ENCODE measurements at places on chromosomes 1 and 21.

DNA sequence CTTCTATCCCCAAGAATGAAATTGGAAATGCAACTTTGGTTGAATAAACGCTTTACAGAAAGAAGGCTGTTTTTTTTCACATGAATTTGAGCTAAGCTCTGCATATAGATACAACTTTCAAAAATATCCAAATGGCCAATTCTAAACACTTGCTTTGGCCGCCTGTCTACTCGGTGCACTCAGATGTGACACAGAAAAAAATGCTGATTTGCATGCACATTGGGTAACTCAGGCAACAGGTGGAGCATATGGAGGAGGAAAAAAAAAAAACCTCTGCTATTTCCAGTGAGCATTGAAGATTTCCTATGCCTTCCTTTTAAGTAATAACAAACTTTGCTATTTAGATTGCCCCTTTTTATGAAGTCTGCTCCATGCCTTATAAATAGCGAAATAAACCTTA is 262.5 kb downstream of the GRIK1 start:
- no peak for DNase-seq

GRCh38 chr1:242139986-242140385 is 141.1 kb upstream of the MAP1LC3C start:
- DNase-seq: no peak

GRCh38 chr1:153586347-153586746 is 20.7 kb upstream of the S100A2 start:
- no peak for DNase-seq

- no peak for DNase-seq
Measured at GRCh38 chr1:40107290-40107959, 10.4 kb upstream of the PPT1 start.

GRCh38 chr1:110136911-110137310 is 13.4 kb upstream of the SLC6A17 start:
- no peak for DNase-seq

GRCh38 chr1:68016381-68016780 is 34.0 kb downstream of the DIRAS3 start:
- DNase-seq: peak; percentile 11

DNA sequence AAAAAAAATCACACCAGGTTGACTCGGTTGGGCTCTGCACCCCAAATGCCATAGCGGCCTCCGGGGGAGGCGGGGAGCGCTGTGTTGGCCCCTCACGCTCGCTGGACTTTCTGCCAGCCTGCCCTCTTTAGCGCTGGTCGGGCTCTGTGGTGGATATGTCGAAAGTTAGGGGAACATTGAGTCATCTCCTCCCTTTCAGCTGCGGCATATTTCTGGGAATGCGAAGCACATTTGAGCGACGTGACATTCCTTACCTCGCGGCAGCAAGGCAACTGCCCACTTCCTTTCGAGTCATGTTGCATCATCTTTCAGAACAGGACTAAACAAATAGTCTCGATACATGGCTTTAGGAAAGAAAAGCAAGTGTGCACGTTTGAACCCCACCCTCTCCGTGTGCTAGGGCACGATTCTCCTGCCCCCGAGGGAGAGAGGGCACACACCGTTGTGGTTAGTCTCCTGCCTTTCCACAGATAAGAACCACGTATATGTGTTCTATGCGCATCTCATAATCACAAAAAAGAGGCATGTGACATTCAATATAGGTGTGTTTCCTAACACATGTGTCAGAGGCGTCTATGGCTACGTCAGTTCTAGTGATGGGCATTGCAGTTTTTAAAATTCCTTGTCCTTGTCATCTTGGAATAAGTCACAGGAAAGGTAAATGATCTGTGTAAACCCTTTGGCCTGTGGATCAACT is 105.9 kb upstream of the SLC45A1 start:
- peak; percentile 99 for DNase-seq

GRCh38 chr21:46025113-46025770 is 43.7 kb downstream of the COL6A1 start:
- DNase-seq: peak; percentile 84

GRCh38 chr1:22662318-22662717 is 9.3 kb downstream of the C1QB start:
- DNase-seq: peak; percentile 4

DNA sequence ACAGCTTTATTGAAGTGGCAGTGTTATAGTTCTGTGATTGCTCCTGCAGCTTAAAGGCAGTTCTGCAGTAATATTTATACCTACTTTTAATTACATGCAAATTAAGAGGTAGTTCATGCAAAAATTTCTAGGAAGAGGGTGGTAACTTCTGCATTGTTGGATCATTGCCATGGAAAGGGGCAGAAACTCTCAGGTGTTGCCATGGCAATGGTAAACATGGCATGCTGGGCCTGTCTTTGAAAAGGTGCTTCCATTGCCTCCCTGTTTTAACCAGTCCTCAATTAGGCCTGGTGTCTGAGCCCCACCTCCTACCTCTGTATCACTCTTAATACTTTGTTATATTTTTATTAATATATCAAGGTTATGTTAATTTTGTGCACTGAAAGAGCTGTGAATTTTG is 104.7 kb downstream of the DISC1 start:
- DNase-seq: no peak

DNA sequence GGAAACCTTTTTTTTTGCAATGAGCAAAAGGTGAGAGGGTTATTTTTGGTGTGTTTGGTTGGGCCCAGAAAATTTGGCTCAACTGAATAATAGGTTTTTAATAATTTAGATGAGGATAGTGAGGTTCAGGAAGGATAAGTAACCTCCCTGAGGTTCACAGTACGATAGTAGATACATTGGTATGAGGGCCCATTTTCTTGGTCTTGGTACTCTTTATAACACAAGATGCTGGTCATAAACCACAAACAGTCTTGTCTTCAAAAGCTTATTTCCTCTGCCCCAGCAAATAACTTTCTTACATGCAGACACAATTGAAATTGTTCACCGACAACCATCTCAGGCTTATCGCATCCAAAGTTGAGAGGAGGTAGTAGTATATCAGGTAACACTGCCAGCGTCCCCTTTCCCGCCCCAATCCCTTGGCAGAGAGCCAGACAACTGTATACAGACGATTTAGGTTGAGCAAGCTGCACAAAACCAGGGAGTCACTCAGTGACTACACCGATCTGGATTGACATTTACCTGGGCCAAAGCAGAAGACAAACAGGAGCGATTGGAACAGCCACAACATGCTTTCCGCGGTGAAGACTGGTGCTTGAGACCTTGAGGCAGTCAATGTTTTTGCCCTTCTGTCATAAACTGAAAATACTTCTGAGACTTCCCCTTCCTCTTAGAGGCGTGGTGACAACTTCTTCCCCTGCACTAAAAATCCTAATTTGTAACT is at the start of gene SLAMF6:
Gene SLAMF6 (minus strand): TSS at position 634 of the 724 bp plus-strand sequence. CDS start 63 bp downstream, at position 571.
- no peak for DNase-seq

GRCh38 chr1:63982201-63982600 is 208.4 kb downstream of the ROR1 start:
- DNase-seq: peak; percentile 13

DNA sequence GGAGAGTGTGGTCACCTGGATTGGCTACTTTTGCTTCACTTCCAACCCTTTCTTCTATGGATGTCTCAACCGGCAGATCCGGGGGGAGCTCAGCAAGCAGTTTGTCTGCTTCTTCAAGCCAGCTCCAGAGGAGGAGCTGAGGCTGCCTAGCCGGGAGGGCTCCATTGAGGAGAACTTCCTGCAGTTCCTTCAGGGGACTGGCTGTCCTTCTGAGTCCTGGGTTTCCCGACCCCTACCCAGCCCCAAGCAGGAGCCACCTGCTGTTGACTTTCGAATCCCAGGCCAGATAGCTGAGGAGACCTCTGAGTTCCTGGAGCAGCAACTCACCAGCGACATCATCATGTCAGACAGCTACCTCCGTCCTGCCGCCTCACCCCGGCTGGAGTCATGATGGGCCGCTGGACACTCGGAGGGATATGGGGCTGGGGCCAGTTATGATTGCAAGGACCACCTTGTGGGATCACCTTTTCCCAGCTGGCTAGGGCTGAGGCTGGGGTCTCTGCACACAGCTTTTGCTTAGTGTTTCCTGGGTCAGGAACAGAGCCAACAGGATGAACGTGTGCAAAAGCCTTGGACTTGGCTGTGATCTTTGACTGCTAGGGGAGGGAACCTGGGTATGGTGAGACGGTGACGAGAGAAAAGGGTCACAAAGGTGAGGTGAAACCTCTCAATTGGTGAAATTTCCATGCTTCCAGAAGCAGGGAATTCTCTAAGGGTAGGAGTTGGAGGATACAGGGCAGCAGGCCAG is 4.3 kb upstream of the GNAI3 start:
- no peak for DNase-seq

DNA sequence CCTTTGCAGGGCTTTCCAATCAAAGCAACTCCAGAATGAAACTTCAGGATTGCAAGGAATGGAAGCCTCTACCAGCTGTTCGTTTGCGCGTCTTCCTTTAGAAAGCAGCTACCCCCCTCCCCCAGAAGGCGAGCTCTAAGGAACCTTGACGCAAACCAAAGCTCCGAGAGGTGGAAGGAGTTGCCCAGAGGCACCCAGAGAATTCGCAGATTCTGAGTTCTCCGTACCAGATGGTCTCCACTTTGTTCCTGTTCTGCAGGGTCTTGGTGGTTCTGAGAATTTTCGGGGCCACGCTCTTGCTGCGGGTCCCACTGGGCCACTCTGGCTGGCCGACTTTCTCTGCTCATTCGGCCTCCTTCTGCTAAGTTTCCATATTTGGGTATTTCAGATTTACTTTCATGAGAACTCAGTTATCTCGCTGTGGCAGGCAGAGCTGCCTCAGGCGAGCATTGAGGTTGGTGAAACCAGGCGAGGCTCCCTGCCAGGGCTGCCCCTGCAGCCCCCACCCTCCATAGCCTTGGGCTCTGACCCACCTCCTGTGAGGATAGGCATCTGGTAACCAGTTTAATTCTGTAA is 801 bp downstream of the TRAF5 start:
- peak; percentile 60 for DNase-seq

DNA sequence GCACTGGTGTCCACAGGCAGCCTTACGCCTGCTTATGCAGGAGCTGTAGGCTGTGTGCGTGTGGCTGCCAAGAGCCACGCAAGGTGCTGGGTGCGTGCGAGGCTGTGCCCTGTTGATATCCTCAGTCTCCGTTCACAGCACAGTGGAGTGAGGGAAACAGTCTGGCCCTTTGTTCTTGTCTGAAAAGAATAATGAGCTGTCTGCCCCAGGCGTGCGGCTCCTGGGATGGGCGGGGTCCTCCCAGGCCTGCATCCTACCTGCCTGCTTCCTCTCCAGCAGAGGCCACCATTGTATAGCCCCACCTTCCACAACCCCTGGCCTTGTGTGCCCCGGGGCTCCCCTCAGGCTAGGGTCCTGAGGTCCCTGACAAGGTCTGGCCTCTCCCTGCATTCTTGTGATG is 47.0 kb upstream of the KDM4A start:
- DNase-seq: no peak

DNA sequence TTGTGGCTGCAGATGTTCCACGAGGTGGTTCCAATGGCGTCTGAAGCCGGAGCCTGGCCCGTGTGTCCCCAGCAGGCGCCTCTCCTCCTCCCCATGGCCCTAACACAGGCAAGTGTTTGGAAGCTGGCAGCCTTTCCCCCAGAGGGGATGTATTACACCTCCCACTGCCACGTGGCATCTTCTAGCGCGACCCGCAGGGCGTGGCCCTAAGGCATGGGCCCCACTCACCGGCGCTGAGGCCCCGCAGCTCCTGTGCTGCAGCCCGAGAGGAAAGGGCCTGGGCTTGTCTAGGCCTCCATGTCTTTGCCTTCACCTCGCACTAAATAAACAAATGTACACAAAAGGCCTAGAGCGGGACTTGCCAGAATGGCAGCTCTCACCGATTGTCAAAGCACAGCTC is 37.9 kb downstream of the SLC66A1 start:
- no peak for DNase-seq

Measured in fibroblast of skin of scalp (primary cell).